ENCODE measurements at places on chromosomes 2 and 18.

DNA sequence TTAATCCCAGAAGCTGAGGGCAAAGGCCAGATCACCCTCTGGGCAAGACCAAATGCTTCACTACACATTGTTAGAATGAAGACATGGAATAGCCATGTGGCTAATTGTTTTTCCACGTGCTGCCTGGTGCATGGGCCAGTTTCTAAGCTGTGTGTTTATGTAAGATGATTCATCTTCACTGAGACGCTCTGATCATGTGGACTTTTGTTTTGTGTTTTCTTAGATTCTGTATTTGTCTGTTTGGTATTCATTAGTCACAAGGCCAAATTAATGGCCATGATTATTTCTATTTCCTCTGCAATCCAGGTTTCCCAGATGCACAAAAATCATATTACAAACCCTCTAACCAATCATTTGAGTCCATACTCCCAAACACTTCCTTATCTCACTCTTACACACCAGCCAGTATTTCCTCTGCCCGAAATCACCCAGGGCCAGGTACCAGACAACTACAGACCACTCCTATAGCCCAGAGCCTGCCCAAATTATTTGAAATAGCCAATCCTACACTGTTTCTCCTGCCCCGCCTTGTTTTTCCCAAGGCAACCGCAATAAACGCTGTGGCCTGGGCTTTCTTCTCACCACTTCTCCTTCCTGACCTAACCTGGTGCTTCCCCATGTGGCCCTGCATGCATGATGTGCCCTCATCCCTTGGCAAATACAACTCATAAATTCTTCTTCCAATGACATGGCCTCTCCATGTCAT is 94.2 kb upstream of the SP3 start:
- DNase-seq, result no peak

GRCh38 chr2:84817239-84817655 is 63.6 kb downstream of the TRABD2A start:
- DNase-seq, result no peak

DNA sequence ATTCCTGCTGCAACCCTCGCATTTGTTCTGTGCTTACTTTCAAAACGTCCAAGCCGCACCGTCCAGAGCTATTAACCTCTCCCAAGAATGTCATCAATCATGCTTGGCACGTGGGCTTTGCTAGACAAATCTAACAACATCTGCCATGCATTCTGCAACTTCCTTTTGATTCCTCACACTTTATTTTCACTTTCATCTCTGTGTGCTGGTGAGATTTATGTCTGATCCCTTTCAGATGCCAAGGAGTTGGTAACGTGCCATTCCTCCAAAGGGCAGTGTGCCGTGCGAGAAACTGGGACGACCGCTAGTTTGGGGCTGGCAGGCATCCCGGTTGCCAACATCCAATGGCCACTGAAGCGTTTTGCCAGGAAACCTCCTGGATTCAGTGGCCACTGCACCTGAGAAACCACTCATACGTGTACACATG is 230.0 kb upstream of the PARD3B start:
- no peak for DNase-seq

GRCh38 chr2:37425408-37425807 is 81.0 kb downstream of the QPCT start:
- no peak for DNase-seq

DNA sequence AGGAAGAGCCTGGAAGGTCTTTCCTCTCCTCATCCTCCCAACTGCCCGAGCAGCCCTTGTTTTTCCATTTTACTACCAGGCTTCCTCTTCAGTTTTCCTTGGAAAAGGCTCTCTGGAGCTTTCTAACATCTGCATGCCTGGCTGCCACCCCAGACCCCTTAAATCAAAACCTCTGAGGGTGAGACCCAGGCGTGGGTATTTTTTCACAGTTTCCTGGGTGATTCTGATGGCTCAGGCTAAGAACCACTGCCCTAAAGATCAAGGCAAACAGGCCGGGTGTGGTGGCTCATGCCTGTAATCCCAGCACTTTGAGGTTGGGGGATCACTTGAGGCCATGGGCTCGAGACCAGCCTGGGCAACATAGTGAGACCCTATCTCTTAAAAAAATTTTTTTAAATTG is 35.4 kb downstream of the EMILIN2 start:
- no peak for DNase-seq

DNA sequence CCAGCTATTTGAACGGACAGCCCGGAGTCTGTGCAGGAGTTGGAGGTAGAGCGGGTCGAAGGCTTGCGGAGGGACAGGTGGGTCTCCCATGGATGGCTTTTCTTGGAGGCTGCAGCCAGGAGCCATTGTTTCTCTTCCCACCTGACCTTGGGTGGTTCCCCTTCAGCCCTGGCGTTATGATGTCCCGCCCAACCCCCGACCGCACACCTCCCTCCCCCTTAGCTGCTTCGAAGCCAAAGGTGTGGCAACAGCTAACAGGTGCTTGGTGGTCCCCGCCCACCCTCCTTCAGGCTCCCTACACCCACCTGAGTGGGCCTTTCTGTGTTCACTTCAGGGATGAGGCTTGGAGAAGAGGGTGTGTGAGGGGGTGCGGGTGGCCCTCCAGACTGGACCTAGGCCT is 62.7 kb downstream of the HPCAL1 start:
- DNase-seq, result no peak

GRCh38 chr2:45852450-45853150 is 201.1 kb downstream of the PRKCE start:
- no peak for DNase-seq

GRCh38 chr2:179455824-179456223 is 191.2 kb upstream of the SESTD1 start:
- DNase-seq, result no peak

- DNase-seq, result no peak
Measured at GRCh38 chr18:77009675-77010074, 122.9 kb downstream of the MBP start.

DNA sequence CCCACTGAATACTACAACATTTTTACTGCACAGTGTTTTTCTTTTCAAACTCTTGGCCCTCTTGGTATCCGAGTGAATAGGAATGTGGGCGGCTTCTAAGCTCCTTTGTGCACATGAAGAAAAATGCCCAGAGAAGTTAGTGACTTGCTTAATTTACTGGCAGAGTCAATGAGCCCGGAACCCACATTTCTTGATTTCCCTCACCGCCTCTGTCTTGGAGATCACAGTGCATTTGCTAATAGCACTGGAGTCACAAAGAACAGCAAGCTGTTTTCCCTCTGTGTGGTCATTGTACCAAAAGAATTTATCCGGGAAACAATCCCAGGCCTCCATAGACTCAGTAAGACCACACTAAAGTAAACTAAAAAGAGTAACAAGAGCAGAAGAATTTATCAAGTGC is 18.9 kb downstream of the STON1 start:
- DNase-seq, result no peak

DNA sequence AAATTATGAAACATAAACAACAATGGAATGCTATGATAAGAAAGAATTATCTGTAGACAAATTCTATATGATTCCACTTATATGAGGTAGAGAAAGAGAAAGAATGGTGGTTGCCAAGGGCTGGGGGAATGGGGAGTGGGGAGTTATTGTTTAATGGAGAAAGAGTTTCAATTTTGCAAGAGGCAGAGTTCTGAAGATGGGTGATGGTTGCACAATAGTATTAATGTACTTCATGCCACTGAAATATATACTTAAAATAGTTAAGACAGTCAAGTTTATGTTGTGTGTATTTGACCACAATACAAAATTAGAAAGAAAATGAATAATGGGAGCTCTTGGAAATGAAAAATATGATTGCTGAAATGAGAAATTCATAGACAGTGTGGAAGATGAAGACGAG is 22.6 kb upstream of the FAM117B start:
- no peak for DNase-seq

DNA sequence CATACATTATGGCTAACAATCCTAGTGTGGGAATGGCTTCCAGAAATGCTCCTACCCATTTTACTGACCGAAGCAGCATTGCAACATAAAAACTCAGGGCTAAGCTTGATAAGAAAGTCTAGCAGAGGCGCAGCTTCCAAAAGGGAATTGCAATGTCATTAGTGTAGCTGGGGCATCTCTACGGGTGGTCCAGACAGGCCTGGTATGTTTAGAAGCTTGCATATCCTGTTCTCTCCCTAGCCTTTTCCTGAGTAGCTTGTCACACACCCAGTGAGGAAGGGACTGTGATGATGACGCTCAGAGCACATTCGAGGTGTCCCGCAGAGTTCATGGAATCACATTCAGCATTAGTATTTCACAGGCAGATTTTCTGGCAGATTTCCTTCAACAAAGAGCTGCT is 38.0 kb upstream of the COL5A2 start:
- no peak for DNase-seq

DNA sequence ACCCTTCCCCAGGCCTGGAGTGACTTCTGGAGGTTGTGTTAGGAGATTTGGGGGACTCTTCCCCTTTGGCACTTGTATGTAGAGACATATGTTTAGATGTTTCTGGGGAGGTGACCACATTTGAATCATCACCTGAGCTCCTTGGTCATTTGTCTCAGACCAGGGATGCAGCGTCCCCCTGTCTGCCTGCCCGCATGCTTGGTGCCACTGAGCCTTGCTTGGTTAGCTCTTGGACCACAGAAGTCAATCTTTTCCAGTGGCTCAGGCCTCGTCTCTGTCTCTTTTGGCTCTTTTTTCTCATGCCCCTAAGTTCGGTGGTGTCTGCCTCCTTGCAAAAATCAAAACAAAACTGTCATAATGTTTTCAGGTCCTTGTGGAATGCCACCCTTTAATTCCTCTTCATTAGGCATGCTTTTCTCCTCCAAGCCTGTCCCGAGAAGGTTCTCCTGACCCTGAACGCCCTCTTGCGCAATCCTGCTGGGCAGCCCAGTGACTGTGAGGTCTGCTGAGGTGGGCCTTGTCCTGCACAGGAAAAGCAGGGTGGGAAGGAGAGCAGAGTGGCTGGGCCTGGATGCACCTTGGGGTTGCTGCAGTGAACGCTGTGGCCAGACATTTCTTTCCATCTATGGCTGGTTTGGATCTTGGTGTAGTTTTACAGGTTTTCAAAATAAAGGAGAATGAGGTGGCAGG is 24.9 kb downstream of the GLI2 start:
- no peak for DNase-seq

DNA sequence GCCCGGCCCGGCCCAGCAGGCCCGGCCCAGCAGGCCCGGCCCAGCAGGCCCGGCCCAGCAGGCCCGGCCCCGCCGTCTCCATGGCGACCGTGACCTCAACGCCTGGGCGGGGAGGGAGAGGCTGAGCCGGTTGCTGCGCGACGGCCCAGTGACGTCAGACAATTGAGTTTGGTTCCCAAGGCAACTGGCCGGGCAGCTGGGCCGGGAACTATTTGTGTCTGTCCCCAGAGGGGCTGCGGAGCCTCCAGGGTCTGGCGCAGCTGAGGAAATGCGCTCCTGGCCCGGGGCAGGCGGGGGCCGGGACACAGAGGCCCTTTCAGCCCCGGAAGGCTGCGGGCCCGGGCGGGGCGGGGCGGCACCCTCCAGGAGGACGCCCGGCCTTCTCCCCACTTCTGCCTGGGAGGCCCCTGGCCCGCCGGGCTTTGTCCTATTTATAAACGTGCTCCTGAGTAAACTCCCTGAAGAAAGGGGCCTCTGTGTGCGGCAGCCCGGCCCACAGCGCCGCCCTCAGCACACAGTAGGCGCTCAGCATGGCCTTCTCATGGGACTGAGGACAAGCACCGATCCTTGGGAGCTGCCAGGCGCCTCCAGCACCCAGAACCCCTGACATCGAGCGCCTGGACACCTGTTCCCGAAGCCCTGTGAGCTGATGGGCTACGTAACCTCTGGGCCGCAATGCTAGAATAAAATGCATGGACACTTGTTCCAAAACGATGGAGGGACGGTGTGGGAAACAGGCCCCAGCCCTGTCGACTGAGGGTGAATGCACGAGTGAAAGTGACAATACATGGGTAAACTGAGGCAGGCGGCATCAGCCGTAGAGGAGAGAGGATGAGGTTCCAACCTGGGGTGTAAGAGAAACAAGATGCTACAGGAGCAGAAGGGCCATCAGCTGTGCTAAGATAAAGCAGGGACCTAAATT is 12.3 kb downstream of the TEX44 start:
- DNase-seq, result peak; percentile 86

Data from activated CD8-positive, alpha-beta memory T cell treated with anti-CD3 and anti-CD28 coated beads for 48 hours (primary cell).